Stimulated activated CD4-positive, alpha-beta T cell treated with anti-CD3 and anti-CD28 coated beads, Interleukin-1b, Interleukin-23, amount 100 ng/mL, for 4 hours (primary cell): ENCODE measurements at places on chromosomes 7 and 10.

- DNase-seq, result no peak
Measured at GRCh38 chr10:49557681-49558080, 18.8 kb upstream of the ERCC6 start.

GRCh38 chr10:126701526-126701925 is 31.0 kb upstream of the C10orf90 start:
- no peak for DNase-seq

GRCh38 chr10:132591166-132591971 is 53.8 kb downstream of the INPP5A start:
- DNase-seq, result no peak

GRCh38 chr7:117688126-117688525 is 185.1 kb downstream of the CTTNBP2 start:
- DNase-seq, result no peak

GRCh38 chr10:120975868-120976225 is 124.7 kb downstream of the WDR11 start:
- DNase-seq, result no peak

GRCh38 chr7:151551820-151552219 is 32.1 kb upstream of the RHEB start:
- no peak for DNase-seq

- DNase-seq, result no peak
Measured at GRCh38 chr10:37638569-37638968, 218.8 kb downstream of the ZNF248 start.

DNA sequence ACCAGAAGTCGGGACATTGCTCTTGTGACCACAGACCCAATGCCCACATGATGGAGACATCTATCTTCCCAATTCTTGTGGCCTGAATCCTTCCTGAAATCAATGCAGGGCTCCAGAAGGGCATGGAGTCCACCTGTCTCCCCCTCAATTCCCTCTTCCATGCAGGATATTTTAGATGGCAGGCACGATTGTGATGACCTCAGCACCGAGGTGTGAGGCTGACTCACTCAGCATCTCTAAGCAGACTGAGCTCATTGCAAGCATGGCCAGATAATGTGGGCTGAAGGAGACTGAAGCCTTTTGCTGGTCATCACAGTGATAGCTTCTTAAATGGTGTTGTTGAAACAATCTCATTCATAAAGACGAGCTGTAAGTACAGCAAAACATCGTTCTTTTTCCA is 374.9 kb upstream of the PODXL start:
- DNase-seq, result no peak

DNA sequence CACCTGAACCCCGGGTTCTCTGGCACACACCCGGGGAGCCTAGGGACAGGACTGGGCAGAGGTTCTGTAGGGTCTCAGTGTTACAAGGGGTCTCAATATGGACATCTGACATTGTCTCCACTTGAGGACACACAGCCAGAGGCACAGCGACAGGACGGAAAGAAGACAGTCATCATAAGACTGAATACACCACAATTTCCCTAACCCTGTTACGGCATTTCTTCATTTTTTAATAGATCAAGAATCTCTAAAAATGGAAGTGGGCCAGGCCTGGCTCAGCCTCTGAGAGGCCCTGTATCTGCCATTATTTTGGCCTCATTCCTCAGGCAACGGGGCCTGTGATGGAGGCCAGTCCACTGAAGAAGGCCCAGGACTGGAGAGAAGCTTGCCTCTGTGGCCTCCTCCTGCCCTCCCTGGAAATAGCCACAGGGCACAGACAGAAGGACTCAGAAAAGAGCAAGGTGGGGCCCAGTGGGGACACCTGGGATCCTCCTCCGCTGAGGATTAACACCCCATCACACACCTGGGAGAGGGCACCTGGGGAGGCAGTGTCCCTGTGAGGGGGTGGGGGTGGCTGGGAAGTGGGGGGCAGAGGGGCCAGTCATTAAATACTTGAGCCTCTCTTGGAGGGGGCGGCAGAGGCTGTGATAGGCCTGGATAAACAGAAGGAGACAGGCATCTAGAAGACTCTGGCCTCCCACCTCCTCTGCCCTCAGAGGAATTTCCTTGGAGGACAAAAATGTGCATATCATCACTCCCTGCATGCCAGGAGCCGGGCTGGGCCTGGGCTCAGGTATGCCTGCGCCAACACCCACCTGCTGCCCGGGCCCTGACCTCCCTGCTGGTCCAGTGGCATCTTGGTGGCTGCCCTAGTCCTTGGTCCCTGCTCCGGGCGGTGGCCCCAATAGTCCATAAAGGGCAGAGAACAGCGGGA is 8.0 kb downstream of the SPOCK2 start:
- DNase-seq, result no peak

DNA sequence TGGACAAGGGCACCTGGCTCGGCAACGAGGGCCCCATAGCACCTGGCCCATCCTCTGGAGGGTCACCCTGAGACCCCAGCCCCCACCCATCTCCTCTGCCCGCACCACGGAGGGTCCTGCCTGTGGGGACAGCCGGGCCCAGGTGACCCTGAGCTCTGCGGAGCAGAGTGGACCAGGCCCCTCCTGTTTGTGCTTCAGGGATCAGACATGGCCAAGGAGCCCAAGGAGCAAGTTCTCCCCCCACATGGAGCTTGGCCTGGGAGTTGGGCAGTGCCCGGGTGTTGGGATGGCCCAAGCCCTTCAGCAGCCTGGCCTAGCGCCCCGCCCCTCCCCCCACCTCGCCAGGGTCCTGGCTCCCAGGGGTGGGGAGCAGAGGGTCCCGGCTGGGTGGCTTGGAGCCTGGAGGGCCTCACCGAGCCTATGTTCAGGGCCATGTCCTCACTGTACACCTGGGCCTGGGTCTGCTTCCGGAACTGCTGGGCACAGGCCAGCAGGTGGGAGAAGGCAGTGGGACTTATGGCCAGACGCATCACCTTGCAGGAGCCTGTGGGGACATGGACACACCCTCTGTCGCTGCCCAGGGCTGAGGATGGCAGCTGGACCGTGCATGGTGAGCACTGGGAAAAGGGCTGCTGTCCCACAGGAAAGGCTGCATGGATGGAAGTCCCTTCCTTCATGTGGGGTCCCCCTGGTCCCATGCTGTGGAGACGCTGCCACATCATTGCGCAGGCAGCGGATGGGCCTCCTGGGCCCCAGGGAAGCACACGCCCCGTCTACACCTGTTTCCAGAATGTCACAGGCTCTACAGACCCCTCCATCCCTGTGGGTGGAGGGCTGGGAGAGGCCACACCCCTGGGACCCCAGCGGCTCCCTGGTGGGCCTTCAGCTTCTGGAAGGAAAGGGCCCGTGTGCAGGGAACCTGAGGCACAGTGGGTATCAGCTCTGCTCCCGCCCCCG is 49.2 kb upstream of the NKX6-2 start:
- no peak for DNase-seq

DNA sequence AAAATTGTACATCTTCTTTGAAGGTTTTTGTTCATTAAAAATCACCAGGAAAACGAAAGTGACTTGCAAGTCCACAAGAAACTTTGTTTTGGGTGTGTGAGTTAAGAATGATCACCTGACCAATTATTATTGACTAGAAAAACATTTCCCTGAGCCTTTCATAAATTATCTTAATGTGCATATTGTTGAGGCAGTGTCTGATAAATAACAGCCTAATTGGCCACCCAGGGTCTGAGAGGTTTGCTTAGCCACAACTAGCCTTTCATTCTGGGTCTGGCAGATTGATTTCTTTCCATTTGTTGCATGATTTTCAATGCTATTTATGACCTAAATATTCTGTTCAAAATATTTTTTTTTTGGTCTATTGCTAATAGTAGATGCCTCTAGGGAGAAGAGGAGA is 152.8 kb downstream of the AUTS2 start:
- DNase-seq, result no peak

DNA sequence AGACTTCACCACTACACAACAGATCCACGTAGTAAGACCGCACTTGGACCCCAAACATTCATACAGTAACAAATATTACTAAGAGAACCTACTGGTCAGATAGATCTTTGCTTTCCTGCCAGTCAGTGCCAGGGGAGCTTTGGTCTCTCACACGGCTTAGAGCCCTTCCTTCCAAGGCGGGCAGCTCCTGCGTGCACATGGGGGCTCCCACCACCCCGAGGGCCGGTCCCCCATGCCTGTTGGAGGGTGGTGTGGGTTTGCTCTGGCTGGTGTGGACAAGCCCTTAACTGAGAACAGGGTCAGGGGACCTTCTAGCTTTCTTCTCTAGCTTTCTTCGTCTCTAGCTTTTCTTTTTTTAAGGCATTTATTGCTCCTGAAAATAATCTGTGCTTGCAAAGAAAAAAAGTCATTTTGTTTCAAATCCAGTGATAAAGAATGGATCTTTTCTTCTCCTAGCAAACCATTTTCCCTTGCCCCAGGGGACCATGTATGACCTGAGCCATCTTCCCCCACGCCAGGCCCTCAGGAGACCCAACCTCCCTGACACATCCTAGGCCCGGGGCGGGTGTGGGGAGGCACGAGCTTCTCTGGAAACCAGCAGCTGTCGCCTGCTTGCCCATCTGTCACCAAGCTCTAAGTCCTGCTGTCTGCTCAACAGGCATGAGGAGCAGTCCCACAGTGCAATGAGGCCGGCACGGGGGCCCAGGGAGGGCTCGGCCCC is 591.1 kb downstream of the PTPRN2 start:
- no peak for DNase-seq

DNA sequence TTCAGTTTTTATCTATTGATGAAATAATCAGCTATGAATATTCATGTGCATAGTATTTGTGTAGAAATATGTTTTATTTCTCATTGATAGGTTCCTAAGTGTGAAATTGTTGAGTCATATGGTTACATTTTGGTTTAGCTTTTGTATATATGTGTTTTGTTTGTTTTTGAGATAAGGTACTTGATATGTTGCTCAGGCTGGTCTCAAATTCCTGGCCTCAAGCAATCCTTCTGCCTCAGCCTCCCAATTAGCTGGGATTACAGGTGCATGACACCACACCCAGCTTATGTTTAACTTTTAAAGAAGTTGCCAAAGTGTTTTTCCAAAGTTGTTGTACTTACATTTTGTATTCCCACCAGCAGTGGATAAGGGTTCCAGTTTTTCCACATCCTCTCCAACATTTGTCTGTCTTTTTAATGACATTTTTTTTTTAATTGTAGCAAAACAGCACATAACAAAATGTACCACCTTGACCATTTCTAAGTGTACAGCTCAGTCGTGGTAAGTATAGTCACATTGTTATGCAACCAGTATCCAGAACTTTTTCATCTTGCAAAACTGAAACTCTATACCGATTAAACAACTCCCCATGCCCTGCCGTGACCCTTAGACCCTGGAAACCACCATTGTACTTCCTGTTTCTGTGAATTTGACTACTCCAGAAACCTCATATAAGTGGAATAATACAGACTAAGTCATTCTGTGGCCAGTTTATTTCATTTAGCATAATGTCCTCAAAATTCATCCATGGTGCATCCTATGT is 12.6 kb upstream of the UBE2D1 start:
- no peak for DNase-seq

- no peak for DNase-seq
Measured at GRCh38 chr7:39609113-39609934, 14.0 kb upstream of the RALA start.

- DNase-seq, result no peak
Measured at GRCh38 chr10:103232772-103233488, 12.8 kb upstream of the RPEL1 start.

GRCh38 chr7:22542669-22543068 is 42.7 kb upstream of the STEAP1B start:
- no peak for DNase-seq

DNA sequence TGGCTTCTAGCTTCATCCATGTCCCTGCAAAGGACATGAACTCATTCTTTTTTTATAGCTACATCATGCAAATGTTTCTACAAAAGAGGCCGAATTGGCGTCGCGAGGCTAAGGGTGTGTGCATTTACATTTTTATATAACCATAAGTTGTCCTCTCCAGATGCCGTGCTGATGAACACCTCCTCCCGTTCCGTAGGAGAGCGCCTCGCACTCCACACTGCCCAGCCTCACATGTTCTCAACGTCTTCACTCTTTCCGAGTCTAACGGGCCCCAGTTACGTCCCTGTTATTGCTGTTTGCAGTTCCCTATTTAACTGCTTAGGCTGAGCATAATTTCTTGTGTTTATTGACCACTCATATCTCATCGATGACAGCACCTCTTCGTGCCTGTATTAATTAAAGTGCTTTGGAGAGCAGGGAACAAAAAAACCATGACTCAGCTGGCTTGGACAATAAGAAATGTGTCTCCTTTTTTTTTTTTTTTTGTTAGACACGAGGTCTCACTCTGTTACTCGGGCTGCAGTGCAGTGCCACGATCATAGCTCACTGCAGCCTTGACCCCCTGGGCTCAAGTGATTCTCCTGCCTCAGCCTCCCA is 113.5 kb upstream of the SDK1 start:
- DNase-seq, result no peak

- no peak for DNase-seq
Measured at GRCh38 chr7:43114458-43114780, 2.0 kb downstream of the HECW1 start.

DNA sequence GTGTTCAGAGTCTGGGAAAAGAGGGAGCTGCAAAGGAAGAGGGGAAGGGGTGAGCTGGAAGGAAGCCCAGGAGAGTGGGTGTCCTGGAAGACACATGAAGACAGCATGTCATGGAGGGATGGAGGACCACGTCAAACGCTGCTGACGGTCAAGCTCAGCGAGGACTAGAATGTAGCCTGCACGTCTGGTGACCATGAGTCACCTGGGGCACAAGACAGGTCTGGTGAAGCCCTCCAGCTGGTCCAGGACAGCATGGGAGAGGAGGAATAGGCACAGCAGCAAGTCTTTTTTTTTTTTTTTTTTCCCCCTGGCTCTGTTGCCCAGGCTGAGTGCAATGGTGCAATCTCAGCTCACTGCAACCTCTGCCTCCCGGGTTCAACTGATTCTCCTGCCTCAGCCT is 19.6 kb upstream of the AMZ1 start:
- no peak for DNase-seq

DNA sequence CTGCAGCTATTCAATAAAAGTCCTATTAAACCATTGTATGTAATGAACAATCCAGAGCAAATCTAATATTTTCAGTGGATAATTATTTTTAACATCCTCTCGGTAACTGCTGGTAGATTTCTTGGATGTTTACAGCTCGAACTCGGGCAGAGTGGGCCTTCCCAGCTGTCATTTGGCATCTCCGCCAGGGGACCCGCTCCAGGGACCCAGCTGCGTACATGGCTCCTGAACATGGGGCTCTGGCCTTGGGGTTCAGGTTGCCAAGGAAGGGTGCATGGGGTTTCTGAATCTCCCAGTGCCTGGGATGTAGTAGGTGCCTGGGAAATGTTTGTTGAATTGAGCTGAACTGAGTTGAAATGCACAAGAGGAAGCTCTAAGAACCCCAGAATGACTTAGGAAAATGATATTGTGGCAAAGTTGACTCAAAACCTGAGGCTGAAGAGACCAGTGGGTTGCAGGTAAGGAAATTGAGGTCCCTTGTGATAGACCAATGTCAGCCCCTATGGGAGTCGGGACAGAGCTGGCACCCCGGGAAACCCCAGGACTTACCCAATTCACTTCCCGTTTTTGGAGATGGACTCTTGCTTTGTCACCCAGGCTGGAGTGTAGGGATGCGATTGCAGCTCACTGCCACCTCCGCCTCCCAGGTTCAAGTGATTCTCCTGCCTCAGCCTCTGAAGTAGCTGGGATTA is 228.4 kb downstream of the CUX1 start:
- no peak for DNase-seq
